Frontal cortex (tissue), 4 donors: ENCODE measurements at places on chromosomes 12 and 14. TPM values are rescaled to one million over a fixed set of nuclear protein-coding genes. Genes with fewer than 3 reads are reported as not detected.

The ATP2A2 gene
- total RNA-seq: 149 TPM

- DNase-seq: no peak
Observed at GRCh38 chr12:69447892-69448291, 22.3 kb upstream of the FRS2 start.

- no peak for DNase-seq
Observed at GRCh38 chr14:71539650-71540285, 392.5 kb upstream of the RGS6 start.

The ZFYVE26 gene
- total RNA-seq: 14.7 TPM

GRCh38 chr14:54135804-54136280, 179.2 kb upstream of the BMP4 start:
- no peak for DNase-seq

GRCh38 chr12:5556946-5557673, 125.2 kb downstream of the NTF3 start:
- DNase-seq: no peak

The ZC2HC1C gene
- 2.4 TPM for total RNA-seq

GRCh38 chr12:107894589-107894988, 120.1 kb downstream of the ASCL4 start:
- DNase-seq: no peak
